ENCODE measurements at places on chromosomes 5 and 9. TPM values are rescaled to one million over a fixed set of nuclear protein-coding genes. Genes with fewer than 3 reads are reported as not detected.

GRCh38 chr5:115594128-115595047, 7.9 kb downstream of the TICAM2 start:
- DNase-seq, result no peak

DNA sequence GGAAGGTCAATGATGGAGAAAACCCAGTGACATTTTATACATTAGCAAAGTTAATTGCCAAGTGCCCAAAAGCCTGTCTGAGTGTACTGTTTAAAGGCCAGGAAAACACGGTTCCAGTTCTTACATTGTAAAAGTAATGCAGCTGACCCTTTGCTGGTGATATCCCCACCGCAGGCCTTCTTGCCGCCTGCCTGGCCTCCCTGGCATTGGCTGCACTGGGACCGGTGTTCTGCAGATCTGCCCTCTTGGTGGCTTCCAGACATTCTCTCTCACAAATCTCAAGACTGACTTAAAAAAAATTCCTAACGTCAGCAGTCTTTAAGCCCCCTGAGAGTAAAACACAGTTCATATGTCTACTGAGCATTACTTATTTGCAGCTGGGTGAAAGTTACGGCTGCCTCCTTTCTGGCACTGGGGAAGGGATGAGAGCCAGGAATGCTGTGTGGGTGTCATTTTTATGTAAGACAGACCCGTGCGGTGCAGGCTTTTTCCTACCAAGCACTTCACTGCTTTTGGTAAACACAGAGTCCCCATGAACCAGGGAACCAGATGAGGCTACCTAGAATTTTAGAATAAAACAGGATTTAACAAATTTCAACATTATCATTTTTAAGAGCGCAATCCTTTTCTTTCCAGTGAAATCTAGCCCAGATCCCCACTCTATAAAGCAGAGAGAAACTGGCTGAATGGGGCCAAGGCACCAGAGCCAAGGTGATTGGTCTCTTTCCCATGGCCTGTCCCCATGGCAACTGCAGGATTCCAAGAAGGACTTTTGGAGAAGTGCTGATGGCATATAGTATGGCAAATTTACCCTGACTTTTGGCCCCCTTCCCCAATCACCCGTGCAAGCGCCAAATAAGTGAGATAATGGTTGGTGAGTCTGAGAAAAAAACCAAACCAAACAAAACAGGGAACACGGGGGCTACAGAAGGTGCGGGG, 80.8 kb downstream of the LMNB1 start:
- no peak for DNase-seq

DNA sequence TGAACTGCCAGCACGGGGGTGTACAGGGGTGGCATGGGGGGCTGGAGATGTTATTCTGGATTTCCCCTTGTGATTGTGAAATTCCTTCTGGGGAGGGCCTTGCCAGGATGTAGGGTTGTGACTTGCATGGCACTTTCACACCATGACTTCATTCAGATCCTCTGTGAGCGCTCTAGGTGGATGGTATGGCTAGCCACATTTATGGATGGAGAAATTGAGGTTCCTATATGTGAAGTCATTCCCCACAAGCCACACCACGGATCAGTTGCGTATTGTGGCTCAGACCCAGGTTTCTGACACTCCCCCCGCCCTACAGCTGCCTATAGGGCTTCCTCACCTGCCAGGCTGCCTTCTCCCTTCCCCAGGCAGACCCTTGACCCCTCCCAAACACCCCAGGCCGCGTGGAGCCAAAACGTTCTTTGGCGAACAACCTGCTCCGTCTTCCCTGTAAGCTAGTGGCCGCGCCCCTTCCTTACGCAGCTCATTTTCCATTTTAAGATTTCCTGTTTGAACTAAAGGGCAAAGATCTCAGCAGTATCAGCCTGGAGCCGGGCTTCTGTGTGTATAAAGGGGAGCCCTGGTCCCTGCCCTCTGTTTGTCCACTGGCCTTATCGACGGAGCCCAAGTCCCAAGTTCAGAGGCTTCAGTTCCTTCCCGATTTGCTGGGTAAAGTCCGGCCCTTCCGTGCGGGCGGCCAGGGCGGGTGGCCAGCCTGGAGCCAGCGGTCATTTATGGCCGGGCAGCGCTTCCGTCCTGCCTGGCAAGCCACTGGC, 97.8 kb upstream of the KLF4 start:
- DNase-seq, result no peak

DNA sequence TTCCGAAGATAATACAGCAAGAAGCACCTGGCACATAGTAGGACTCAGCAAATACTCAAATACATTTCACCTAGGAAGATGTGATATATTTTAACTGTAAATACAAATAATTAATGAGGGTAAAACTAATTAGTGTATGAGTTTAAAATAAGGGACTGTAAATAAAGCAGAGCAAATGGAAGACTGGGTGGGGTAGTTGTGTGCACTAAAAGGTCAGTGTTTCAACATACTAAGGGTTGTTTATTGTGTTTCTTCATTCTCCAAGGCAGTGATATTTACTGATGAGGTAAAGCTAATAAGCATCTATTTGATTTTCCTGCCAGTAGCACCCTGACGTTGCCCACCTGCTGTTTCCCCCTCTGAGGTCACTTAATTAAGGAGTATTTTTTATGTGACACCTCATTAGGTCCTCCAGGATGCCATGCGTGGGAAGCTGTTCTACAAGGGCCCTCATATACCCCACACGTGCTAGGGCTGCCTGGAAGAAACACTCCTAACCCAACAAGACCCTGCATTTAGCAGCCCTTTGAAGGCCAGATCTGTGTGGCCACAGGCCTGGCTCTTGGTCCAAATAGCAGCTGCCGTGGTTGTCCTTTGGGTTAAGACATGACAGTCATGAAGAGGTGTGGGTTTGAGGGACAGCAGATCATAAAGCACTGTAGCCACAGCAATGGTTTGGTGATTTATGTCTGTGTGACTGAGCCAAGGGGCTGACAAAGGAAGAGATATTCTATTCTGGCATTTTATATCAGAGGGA, 97.5 kb upstream of the RPS23 start:
- DNase-seq, result no peak

Gene C1QTNF3
- 2.7 TPM for total RNA-seq

Gene CCNJL
- 0.80 TPM for total RNA-seq

Gene NIM1K
- 0.58 TPM for total RNA-seq
